NCI-H1092 (cell line): ENCODE measurements at places on chromosomes 3 and 15.

GRCh38 chr3:122025296-122025695 is 3.2 kb upstream of the ILDR1 start:
- no peak for DNase-seq

DNA sequence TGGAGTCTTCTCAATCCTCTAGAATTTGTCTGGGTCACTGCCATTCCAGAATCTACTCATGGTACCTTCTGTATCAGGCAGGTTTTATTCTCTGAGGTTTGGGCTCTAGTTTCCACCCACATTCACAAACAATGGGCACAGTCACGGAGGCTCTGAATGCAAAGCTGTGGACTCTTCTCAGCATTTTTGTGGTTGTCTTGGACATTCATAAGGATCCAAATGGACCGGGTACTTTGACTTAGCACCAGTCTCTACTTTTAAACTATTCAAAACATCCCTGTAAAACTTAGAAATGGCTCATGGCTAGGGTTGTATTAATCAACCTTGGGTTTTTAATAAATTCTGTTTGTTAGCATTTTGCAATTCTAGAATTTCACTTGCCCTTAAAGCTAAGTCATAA is 277.9 kb upstream of the THBS1 start:
- no peak for DNase-seq

- no peak for DNase-seq
Measured at GRCh38 chr15:77607894-77608261, 24.8 kb downstream of the LINGO1 start.

- no peak for DNase-seq
Measured at GRCh38 chr3:15271785-15272381, 60.5 kb downstream of the SH3BP5 start.

DNA sequence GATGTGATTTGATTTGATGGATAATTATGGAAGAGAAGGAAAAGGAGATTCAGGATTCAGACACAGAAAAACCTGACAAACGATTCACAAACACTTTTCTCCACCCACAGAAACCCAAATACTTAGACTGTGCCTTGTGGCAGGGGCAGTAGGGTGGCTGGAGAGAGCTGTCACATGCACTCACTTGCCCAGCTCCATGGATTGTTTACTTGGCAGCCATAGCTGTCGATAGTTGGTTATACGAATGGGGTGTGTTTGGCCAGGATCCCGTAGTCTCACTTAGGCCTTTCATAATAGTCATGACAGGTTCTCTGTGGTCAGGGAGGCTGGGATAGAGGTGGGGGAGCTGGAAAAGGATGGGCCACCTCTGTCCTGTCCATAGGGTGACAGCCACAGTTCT is 76.9 kb downstream of the CACNA1D start:
- DNase-seq = no peak

- DNase-seq = no peak
Measured at GRCh38 chr3:116464276-116464798, 19.1 kb upstream of the LSAMP start.

- DNase-seq = no peak
Measured at GRCh38 chr3:149299938-149300801, 33.3 kb downstream of the TM4SF18 start.

DNA sequence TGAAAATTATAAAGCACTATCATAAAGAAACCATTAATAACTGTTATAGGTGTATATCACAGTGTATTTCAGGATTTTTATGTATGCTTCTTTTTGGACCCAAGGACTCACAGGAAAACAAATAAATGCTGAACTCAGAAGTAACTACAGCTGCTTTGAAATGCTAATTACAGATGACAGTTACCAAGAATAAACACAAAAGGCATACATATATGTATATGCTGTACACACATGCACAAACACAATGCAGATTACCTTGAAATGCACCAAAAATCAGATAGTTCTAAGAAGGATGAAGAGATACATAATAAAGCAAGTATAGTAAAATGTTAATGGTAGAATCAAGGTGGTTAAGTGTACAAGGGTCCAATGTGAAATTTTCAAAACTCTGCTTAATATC is 52.2 kb downstream of the ZNF280D start:
- DNase-seq = no peak

- no peak for DNase-seq
Measured at GRCh38 chr3:14857506-14857905, 38.7 kb downstream of the FGD5 start.

DNA sequence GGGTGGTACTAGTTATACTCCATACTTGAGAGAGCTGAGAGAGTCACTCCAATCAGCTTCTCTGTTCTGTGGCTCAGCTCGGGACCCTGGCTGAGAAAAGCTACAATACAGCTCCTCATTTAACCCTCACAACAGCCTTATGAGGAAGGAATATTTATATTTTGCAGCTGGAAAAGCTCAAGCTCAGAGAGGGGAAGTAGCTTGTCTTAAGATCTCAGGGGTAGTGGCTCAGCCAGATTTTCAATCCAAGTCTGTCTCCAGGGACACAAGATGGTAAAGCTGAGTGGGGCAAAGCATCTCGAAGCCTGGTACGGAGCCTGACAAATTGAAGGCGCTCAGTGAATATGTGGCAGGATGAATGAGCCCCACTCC is 14.8 kb downstream of the SCAMP2 start:
- no peak for DNase-seq

GRCh38 chr3:151203051-151203420 is at the start of gene GPR171:
Gene GPR171 (minus strand): TSS chr3:151203216. CDS start chr3:151199386, 3,830 bp downstream.
- no peak for DNase-seq

DNA sequence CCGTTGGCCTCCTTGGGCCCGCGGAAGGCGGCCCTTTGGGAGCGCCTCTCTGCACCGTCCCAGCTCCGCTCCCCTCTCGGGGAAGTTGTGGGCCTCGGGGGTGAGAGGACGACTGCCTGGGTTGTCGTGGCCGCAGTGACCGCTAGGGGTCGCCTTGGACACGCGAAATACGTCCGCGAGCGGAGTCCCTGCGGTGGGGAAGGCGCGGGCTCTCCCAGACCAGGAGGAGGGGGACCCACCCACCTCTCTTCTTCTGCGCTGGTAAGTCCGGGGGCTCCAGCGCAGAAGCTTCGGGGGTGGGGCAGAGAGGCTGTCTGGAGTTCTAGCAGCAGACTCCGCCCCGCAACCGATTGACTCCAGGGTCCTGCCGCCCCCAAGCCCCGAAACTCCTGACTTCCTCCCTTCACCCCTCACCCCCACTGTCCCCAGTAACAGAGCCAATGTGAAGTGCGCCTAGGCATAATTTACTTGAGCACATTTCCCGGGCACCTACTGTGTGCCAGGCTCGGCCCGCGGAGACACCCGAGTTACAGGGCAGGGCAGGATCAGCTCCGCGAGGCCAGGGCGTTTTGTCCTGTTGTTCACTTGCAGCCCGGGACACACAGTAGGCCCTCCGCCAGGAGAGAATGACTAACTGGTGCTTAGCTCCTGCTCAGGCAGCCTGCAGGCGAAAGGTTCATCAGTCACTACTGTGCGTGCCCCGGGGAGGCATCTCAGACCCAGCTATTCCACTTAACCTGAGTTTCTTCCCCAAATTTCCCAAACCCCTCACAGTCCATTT is 32.8 kb downstream of the DNASE1L3 start:
- DNase-seq = peak; percentile 45

DNA sequence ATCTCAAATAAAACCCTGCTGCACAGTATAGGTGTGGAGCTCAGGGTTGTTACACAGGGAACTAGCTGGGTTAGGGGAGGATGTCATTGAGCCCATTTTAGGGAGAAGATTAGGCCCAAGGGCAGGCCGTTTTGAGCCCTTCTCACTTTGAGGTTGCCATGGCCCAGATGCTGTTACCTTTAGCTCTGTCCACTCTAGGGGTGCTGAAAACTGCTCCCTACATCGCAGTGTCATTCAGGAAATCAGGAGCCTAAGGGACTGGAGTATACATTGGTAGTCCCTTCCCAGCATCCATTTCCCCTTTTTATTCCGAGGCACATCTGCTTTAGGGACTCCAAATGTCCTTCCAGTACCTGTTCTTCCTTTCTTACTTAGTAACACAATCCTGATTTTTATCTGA is 79.0 kb upstream of the SELENOK start:
- no peak for DNase-seq

DNA sequence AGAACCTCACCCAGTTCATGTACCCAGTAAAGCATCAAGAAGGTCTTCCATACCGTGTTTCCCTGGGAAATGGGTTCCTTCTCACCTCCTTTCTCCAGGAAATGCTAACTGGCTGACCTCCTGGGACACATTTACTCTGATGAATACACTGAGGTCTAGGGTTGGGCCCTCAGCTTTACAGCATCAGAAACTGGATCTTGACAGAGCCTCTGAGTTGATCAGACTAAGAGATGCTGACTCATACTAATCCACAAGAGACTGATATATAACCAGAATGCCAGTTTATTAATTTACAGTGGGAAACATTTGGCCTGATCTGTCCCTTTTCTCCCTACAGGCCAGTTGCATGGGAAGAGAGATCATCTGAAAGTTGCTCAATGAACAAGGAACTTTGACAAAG is 55.8 kb downstream of the GTF2E1 start:
- DNase-seq = no peak

GRCh38 chr3:138877226-138877625 is 42.5 kb upstream of the PIK3CB start:
- DNase-seq = no peak

- DNase-seq = no peak
Measured at GRCh38 chr3:414063-414462, 217.5 kb downstream of the CHL1 start.
